Activated CD4-positive, alpha-beta T cell treated with anti-CD3 and anti-CD28 coated beads, Interleukin-2, amount 50 U/mL, for 4 hours (primary cell): ENCODE measurements at places on chromosomes 6 and 20.

DNA sequence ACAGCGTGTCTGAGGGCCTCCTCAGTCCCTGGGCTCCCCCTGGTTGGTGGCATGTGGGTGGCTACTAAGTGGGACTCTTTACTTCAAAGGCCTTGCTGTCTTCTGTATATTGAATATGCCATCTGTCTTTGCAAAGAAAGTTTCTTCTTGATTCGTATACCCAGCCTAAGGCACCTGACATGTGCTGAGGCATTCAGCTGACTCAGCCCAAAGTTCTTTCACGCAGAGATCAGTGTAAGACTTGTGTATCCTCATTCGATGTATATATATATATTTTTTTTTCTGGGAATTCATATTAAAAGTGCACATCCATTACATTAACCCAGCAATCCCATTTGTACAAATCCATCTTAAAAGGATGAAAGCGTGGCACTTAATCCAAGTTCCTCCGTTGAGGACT is 115.1 kb upstream of the PMEPA1 start:
- no peak for DNase-seq

- no peak for DNase-seq
These were observed 38.9 kb downstream of the FBXO9 start for GRCh38 chr6:53103993-53104675.

DNA sequence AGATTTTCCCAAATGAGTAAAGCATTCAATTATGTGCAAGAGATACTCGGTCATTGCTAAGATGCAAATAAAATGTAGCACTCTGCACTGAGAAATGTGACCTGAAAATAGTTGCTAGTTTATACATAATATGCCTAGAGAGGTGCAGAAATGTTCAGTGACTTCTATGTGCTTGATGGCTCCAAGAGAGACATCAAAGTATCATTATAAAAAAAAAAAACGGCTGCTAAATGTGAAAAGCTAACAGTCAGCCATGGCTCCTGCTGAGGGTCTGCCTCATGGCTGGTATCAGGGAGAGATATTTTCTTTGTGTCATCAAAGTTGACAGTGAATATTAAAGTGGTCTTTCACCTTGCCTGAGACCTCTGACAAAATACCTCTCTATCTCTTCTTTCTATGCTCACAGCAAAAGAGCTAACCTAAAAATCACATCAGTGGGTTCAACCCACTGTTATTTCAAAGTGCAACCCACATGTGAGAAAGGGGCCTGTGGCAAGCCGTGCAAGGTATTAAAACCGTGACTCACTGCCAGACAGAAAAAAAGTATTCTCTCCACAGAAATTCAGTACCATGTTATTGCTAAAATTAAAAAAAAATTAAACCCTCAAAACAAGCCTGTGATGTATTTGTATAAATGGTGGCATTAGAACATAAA is 259.0 kb downstream of the HIVEP2 start:
- no peak for DNase-seq

GRCh38 chr6:148349466-148349865 is 6.8 kb downstream of the SASH1 start:
- DNase-seq, result no peak

- no peak for DNase-seq
These were observed 189.5 kb downstream of the THBS2 start for GRCh38 chr6:169064194-169064593.

DNA sequence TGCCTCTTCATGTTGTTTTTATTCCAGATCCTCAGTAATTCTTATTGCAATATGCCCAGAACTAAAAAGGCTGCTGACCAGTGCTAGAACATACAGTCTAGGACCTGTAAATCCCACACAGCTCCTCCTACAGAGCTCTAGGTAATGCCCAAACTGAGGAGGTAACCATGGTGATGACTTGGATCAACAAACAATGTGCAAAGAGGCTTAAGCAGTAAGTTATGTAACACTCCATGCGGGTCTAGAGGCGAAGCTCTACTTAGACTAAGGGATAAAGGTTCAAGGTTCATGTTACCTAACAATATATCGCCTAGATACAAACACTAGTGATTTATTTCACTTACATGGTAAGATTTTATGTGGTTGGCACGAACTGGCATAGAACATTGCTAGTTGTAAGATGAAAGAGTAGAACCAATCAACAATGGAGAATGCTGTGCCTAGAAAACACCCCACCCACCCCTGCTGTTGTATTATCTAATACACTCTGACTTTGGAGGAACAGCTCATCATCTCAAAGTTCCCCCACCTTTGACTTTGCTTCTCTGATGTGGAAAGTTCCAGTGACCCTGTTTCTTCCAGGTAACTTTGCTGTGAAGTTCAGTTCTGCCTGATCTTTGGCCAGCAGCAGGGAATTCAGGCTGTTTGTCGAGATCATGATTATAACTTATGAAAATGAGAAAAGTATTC is 242.4 kb downstream of the ALDH8A1 start:
- DNase-seq, result no peak

DNA sequence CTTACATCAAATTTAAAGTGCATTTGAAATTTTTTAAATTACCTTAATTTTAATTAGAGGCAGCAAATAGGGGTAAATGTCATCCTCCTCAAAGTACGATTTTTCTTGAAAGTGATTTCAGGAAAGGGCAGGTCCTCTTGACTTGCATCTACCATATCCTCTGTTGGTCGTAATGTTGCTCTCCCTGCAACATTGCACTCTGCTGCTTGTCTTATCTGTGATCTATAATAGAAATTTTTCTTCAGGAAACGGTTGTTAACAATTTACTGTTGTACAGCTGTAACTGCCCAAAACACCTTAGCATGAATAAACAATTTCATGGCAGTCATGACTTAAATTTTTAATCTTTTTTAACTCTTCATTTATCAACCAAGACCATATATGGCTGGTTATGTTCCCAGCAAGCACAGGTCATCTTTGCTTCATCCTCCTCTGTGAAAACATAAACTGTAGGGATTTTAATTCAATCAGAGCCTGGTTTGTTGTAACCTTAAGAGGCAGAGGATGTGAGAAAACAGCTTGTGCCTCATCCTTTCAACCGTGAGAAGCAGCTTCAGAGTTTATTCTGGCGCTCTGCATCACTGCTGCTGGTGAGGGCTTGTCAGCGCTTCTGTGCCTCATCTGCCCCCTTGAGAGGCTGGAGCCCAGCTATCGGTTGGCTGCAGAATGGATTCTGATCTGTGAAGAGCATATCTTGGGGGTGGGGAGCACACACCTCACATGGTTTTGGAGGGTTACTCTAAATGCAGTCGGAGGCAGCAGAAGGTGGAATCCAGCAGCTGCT is 56.0 kb downstream of the CTNNBL1 start:
- no peak for DNase-seq

- no peak for DNase-seq
These were observed 46.2 kb downstream of the PROKR2 start for GRCh38 chr20:5270603-5271002.

DNA sequence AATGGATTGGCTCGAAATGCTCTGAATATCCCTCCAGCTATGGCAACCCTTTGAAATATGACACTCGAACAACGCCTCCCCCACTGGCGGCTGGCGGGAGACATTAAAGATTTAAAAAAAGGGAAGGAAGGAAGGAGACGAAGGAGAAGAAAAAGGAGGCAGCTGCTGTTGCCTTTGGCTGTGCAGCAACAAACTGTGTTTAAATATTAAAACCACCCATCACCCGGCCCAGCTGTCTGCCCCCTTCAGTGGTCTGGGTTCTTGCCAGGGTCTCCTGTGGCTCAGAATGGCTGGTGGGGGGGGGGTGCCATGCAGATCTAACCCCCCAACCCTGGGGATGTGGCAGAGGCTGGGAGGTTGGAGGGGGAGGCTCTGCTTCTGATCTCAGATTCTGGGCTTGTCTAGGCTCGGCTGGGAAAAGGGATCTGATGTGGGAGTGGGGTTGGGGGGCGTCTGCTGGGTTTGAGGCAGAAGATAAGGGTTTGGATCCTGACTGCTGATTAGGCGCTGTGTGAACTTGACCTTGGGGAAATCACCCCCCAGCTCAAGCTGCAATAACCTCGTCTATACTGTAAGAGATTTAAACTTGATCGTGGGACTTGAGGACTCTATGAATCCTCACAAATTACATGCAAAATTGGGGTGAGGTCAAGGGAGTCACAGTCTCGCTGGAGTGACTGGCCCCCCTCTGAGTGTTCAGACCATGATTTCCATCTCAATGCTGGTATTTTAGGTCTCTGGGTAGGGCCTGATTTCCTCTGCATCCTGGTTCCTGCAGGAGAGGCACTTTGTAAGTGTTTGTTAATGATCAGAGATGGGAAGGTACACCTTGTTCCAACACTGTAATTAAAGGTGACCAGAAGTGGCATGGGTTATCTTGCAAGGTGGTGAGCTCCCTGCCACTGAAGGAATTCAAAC is 40.3 kb upstream of the BLCAP start:
- DNase-seq, result no peak

- no peak for DNase-seq
These were observed 519.4 kb upstream of the JAG1 start for GRCh38 chr20:11193241-11193640.

DNA sequence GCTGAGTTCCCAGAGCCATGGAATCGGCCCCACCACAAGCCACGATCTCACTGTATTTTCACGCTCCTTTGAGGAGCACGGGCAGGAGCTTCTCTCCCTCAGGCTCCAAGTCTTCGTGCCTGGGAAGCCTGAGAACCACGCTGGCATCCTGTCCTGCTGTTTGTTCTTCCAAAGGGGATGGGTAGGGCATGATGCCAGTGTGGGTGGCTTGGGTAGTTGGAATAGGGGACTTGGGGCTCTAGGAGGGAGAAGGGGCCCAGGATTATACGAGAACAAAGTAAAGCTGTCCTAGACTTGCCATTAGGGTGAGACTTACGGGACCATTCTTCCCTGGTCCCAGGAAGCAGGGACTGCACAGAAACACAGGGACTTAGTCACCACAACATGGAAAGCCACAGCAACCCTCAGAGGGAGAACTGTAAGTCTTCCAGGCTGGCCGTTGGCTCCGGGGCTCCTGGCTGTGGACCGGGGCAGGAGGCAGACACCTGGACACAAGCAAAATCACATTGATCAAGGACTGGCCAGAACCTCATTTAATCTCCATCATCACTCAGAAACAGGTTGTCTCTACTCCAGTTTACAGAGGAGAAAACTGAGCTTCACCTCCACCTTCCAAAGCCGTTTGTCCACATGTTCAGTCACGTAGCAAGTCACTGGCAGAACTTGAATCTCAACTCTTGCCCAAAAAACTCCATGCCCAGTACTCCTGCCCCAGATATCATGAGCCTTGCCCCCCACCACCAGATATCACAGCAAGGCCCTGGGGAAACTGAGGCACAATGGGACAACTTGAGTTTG is 1.3 kb downstream of the CCN5 start:
- DNase-seq, result no peak

GRCh38 chr6:124493259-124493658 is 469.0 kb upstream of the RNF217 start:
- no peak for DNase-seq

GRCh38 chr6:131979515-131980337 is 28.6 kb upstream of the CCN2 start:
- DNase-seq, result no peak

DNA sequence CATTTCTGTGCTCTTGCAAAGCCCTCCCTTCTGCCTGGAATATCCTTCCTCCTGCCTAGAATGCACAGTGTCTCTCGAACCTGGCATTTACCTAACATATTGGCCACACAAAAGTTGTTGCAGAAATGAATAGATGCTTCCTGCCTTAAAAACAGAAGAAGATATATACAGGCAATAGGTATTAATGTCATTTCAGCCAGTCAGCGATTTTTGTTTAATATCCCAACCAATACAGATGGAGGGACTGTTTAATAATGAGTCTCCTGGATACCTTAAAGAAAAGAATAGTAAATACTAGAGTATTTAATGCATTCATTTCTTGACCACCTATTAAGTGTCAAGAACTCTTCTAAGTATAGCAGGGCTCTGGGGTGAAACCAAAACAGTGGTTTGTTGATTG is 70.3 kb downstream of the MBOAT1 start:
- no peak for DNase-seq

DNA sequence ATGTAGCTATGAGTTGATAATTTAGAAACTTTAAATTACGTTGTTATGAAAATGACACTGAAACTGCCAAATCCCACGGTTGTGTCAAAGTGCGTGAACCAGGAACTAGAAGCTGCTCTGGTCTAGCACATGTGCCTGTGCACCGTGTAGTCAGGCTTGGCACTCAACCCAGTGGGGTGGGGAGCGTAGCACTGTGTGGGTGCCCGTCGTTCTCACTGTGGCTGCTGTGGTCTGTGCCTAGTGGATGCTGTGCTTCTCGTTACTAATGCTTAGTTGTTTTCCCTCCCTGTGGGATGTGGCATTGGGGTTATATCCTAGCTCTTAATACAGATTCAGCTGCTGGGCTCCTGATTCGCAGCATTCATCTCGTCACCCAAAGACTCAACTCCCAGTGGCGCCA is 46.2 kb upstream of the ADIG start:
- no peak for DNase-seq
